GM12865 (cell line): ENCODE measurements at places on chromosomes 12 and 14.
A peak's percentile ranks its signal among the peaks of the same experiment; 100 is the strongest.

GRCh38 chr12:29309320-29309902, 71.6 kb downstream of the ERGIC2 start:
- DNase-seq, result no peak

DNA sequence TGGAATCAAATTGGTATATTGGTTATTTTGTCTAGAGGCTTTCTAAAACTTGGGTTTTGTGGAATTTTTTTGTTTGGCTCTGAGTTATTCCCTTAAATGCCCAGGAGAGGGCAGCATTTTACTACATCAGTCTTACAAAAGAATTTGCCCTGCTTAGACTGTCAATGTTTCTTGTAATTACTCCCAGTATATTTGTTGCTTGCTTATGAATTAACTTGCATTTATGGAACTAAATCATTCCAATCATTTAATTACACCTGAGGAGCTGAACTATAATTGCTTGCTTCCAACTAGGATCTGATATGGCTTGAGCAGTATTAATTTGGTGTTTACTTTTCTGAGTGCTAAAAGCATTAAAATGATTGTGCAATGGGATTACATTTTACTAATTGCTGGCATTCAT, 48.7 kb downstream of the MIPOL1 start:
- peak; percentile 33 for DNase-seq

DNA sequence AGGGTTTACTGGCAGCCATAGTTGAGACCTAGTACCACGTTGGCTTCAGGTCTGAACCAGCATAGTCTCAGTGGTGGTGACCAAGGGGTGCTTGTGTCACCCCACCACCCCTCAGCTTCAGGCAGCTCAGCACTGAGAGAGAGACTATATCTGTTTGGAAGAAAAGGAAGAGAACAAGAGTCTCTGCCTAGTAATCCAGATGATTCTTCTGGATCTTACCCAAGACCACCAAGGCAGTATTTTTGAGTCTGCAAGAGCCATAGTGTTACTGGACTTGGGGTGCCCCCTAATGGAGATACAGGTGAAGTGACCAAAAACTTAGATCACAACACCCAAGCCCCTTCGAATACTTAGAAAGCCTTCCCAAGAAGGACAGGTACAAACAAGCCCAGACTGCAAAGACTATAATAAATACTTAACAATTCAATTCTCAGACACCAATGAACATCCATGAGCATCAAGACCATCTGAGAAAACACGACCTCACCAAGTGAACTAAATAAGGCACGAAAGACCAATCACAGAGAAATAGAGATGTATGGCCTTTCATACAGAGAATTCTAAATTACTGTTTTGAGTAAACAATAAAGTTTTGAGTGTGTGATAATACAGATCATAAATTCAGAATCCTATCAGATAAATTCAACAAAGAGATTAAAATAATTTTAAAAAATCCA, 107.0 kb downstream of the HELB start:
- peak; percentile 66 for DNase-seq

- DNase-seq, result peak; percentile 15
Measured at GRCh38 chr14:22231018-22231417, 358.0 kb downstream of the DAD1 start.

- no peak for DNase-seq
Measured at GRCh38 chr12:122200541-122201175, 2.9 kb upstream of the B3GNT4 start.

GRCh38 chr12:48993787-48994186, 5.4 kb downstream of the DDN start:
- DNase-seq, result no peak

DNA sequence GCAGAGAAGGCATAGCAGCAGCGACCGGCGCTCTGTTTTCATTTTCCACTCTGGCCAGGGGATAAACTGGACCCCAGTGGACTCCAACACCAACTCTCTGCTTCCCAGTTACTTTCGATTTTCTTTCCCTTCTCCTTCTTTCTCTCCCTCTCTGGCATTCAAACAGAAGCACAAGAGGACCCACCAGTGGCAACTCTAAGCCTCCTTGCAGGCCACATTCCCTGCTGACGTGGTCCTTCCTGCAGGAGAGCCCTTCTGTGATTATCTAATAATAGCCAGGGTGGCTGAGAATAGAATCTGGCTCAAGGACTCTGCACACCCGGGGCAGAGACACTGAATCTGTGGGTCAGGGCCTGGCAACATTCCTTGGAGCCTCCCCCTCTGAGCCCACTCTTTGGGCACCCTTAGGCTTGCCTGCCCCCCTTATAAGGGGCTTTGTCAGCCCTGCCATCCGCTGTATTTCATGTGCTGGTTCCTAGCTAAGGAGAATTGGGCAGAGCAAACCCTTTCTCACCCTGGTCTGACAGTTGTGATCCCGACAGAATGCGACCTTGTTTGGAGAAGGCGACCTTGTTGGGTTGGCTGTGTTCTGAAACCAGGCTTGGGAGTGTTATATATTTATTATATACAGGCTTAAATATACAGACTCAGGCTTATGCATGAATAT, 8.2 kb upstream of the HOXC6 start:
- DNase-seq, result no peak

DNA sequence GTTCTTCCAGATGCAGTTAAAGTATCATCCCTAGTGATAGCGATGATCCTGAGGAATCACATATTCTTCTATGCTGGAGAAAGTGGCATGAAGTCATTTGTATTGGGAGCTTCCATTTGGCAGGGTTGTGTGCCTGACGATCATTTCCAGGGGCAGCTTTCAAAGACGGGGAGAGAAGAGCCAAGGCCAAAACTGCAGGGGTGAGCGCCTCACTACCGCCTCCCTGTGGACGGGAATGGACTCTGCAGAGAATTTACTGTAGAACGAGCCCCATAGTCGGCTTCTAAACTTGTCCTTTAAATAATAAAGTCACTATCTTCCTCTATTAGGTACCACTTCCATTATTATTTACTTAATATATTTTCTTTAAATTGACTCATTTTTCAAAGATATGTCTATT, 555.9 kb upstream of the TMEM132C start:
- DNase-seq, result no peak

- DNase-seq, result peak; percentile 24
Measured at GRCh38 chr14:22218728-22219127, 370.3 kb downstream of the DAD1 start.

- DNase-seq, result no peak
Measured at GRCh38 chr12:57760347-57760982, 5.6 kb downstream of the MARCHF9 start.

- no peak for DNase-seq
Measured at GRCh38 chr14:26993556-26993955, 395.7 kb upstream of the NOVA1 start.

- no peak for DNase-seq
Measured at GRCh38 chr14:54803396-54803795, 99.2 kb downstream of the GCH1 start.

DNA sequence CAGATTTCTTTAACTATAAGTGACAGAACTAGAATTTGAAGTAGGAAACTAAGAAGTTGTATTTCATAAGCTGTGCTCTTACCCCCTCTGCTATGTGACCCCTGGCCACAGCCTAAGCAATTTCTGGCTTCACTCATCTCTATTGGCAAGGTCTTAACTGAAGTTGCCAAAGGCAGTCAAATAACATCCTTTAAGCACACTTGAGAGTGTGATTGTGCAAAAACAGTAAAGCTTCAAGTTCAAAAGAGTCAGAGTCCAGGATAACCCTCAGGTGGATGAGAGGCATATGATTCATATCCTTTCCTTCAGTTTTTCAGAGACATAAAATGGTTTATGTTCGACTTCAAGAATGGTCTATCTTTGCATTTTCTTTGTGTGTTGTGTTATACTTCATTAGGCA, 45.2 kb downstream of the GRIP1 start:
- no peak for DNase-seq

DNA sequence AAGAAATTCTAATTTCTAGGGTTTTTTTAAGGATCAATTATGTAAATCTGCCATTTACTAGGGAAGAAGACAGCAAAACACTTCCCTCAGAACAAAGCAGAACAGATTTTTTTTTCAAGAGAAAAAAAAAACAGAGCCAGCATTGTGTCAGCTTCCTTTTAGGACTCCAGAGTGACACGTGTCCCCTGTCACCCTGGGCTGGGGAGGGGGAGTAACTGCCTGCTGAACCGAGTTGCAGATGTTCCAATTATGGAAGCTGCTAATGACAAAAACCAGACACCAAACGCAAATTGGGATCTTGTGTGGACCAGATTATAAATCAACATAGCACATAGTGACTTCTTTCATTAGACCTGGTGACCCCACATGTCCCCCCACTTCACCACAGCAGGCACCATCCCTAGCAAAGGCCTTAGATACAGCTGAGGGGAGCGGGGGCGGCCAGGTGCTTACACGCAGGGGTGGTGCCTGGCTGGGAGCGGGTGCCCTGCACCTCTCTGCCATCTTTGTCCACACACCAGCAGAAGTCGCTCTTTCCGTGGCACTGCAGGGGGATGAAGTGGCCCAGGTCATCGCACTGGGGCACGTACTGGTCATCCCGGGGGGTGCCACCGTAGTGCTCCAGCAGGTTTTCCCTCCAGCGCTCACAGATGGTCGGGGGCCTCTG, 25.4 kb downstream of the RTRAF start:
- no peak for DNase-seq

DNA sequence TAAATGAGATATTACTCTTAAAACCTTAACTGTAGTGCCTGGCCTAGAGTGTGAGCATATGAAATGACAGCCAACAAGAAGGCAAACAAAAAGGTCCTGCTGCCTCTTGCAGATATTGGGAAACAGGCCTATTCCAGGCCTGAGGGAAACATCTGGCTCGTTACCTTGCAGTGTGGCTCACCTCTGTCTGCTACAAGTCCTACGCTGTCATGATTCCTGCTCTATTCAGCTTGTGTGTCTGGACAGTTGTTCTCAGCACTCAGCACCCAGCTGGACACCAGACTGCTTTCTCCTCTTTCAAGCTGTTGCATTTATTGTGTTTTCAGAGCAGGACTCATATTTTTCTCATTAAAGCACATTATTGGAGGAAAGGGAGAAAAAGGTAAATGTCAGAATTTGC, 113.5 kb downstream of the TMTC2 start:
- no peak for DNase-seq

GRCh38 chr12:96141216-96141912, 52.8 kb upstream of the ELK3 start:
- DNase-seq, result no peak

DNA sequence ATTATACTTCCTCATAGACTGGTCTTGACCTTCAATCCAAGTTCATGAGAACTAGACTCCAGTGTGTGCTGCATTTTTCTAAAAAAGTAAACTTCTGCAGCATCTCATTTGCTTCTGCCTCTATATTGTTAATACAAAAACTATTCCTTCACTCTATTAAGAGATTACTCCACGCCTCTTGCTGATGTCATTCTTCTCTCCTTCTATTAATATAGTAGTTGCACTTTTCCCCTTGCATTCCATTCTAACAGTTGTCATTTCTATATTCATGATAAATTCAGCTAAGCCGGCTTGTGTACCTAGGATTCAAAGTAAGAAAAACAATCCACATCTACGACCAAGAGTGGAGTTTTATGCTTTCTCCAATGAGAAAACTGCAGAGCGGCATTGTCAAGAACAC, 480.4 kb upstream of the NOVA1 start:
- DNase-seq, result no peak

GRCh38 chr12:87150969-87151662, 878.1 kb downstream of the C12orf50 start:
- peak; percentile 25 for DNase-seq

- DNase-seq, result no peak
Measured at GRCh38 chr12:48940181-48940580, 14.9 kb upstream of the FKBP11 start.

DNA sequence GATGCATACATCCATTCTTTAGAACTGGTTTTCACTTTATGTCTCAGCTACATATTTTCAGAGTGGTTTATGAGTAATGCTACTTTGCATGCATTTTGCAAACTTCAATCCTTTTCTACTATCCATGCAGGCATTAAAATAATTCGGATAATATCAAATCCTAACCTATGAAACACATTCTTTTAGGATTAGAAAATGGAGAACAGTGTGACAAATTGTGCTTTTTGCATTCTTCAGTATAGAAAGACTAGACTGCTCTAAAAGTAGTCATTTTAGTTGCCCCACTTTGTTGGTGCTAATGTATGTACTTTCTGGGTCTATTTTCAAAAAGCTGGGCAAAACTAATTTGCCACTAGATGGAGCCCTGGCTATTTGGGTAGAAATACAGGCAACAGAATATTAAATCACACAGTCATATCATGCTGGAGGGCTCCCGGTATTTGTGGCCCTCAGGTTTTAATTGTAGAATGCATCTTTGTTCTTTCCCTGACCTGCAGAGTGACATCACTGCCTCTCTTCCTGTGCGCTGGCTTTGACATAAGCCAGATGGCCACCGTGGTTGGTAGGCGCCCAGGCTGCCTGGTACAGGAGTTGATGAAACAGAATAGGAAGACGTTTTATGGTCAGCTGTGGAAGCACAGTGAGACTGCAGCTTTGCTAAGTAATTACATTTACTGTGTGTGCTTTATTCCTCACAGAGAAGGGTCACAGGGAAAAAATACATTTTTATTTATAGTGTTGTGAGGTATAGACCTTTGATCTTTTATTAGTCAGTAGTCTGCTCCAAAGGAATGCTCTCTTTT, 28.1 kb downstream of the MSRB3 start:
- peak; percentile 40 for DNase-seq

- DNase-seq, result no peak
Measured at GRCh38 chr12:105750096-105750495, 388.7 kb downstream of the NUAK1 start.

GRCh38 chr12:40033242-40033630, 72.6 kb downstream of the SLC2A13 start:
- no peak for DNase-seq

GRCh38 chr12:124650912-124651311, 83.5 kb upstream of the NCOR2 start:
- no peak for DNase-seq

DNA sequence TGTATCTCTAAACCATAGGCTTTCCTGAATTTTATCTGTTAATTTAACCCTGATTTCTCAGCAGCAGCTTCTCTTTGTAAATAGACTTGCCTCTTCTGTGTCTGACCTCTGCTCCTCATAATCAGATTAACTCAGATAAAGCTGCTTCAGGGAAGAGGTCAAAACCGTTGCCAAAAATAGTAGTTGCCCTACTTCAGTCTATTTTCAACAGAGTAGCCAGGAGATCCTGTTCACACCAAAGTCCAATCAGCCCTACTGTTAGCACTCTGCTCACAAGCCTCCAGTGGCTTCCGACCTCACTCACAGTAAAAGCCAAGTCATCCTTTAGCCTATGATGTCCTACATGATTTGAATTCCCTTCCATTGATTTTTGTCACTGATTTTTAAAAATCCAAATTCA, 258.4 kb downstream of the PPFIA2 start:
- DNase-seq, result no peak

GRCh38 chr12:122081083-122081696, 2.6 kb downstream of the MLXIP start:
- DNase-seq, result peak; percentile 53

GRCh38 chr12:16473610-16474326, 126.3 kb downstream of the MGST1 start:
- DNase-seq, result no peak

DNA sequence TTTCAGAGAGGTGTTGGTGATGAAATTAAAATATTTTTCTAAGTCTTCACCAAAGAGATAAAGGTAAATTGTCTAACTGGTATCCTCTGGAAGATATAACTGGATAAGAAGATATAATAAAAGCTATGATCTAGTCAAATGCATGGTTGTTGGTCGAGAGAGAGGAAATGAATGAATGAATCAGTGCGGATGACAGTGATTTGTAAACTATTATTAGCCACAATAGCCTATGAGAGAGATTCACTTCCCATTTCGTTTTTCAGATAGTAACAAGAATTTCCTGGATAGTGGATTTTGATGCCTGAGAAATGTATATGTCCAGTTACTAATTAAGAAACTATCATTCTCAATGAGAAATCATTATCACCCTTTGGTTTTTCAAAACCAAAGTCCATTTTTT, 63.1 kb downstream of the HEATR5A start:
- no peak for DNase-seq
